ENCODE measurements at places on chromosomes 2 and 18.

- no peak for DNase-seq
Measured at GRCh38 chr2:168033966-168034365, 213.4 kb downstream of the STK39 start.

DNA sequence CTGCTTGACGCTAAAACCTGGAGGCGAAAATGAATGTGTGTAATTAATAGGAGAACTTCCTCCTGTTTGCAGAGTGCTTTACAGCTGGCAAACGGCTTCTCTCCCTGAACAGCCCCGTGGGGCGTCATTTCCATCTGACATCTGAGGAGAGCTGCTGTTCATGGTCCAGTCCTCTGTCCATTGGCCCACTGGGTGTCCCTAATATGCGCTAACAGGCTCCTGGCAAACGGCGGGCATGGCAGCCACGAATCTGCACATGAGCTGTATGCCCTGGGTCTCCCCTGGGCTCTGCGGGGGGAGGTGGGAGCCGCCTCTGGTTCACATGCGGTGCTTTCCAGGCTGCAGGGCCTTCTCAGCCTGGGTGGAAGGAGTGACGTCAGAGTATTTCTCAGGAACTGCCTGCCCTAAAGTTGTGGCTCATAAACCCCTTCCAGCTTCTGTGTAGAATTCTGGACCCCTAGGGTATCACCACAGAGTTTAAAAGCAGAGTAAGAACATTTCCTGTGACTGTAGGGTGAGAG is 73.2 kb downstream of the LRRFIP1 start:
- peak; percentile 61 for DNase-seq

DNA sequence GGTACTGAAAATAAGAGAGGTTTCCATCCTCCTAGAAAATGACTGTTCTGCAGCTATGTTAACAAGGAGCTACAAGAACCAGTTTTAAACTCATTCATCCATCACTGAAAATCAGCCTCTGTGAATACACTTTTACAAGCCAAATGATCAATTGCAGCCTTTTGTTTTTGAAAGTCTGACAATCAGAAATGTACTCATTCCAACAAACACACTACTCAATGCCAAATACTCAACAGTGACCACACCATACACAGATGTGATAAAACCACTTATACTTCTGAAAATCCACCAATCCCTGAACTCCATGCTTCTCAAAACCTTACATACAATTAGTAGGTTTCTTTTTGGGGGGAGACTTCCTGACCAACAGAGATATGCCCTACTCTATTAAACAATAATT is 663.9 kb upstream of the CHAC2 start:
- no peak for DNase-seq

DNA sequence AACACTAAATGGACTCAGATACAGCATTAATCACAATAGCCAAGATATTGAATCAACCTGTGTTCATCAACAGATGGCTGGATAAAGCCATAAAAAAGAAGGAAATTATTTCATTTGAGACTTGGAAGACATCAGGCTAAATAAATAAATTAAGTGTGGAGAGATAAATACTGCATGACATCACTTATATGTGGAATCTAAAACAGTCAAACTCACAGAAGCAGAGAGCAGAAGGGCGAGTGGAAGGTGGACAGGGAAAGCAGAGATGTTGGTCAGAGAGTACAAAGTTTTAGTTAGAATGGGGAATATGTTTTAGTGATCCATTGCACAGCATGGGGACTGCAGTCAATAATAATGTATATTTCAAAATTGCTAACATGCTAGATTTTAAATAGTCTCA is 207.2 kb downstream of the VAPA start:
- DNase-seq: no peak

DNA sequence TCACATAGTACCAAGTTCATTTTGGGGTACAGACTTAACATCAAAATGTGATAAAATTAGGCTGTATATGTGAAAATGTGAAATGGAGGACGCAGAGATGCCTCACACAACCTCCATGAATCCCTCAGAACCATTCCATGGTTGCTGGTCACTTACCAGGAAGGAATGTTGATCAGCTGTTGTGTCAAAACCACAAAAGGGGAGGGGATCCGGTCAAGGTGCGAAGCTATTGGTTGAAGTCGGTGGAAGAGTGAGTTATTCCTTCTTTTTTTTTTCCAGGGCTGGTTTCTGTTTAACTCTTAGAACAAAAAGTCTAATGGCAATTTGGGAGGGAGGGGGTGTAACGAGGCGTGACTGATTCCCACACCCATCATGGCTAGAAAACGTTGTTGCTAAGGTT is 32.3 kb upstream of the REG3A start:
- DNase-seq: no peak

Data from activated gamma-delta T cell (primary cell).